ENCODE measurements at places on chromosomes 6 and 20.

DNA sequence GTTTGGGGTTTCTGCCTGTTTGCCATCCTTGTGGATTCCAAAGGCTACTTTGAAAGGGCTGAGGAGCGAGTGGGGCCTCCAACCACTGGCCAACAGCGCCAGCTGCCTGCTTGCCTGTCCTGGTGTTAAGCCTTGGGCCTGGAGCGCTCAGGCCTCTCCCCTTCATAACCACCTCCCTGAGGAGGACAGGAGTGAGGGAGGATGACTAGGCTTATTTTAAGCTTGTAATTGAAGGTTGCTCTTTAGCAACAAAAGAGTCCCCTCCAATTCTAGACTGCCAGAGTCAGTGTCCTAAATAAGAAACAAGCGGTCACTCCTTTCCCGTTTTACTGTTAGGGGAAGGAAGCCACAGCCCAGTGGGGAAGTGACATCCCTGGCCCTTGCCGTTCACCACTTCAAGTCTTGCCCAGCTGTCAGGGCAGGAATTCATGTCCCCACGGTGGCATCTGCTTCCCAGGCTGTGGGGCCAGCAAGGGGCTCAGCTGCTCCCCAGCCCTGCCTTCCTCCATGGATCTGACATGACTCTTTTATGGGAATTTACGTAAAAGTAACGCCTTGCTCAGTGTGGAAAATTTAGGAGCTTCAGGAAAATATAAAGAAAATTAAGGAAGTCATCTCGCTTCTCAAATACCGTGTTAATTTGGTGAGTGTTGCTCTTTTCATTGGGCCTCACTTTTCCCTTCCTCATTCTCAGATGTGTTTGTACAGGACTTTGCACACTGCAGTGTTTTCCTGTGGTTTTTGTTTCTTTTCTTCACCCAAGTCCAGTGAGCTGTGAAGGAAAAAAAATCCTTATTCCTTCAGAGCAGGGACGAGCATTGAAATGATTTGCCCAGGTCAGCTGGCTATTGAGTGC lies 57.8 kb downstream of the SSR1 start:
- no peak for DNase-seq

GRCh38 chr20:2692036-2692885 lies at the start of gene EBF4:
Gene EBF4, plus strand, starts transcription at chr20:2692780. Its CDS starts 866 bp downstream, at chr20:2693646.
- DNase-seq, result peak; percentile 18

DNA sequence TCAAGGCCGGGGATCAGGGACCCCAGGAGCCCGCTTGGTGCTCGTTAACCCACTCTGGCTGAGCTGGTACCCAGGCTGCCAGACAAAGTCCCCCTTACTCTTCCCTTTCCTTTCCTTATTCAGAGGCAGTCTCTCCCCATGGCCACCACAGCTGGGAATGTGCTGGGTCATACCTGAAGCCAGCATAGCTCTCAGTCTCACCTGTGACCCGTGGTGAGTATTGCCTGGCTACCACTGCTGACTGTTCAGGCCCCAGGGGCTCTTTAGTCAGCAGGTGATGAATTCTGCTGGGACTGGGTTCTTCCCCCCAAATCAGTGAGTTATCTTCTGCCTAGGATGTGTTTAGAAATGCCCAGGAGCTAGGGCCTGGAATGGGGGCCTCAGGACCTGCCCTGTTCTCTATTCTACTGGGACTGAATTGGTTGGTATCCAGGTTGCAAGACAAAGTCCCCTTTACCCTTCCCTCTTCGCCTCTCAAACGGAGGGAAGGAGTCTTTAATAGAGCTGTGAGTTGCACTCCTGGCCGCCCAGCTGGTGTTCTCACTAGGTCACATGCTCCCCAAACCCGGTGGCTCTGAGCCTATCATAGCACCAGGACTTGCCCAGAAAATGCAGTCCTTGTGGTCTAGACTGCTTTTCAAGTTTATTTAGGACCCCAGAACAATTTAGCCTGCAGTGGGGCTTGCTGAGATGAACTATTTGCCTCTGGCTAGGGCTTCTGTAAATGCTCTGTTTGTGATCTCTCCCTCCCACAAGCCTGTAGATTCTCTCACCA lies 64.6 kb downstream of the MYO6 start:
- DNase-seq, result no peak

DNA sequence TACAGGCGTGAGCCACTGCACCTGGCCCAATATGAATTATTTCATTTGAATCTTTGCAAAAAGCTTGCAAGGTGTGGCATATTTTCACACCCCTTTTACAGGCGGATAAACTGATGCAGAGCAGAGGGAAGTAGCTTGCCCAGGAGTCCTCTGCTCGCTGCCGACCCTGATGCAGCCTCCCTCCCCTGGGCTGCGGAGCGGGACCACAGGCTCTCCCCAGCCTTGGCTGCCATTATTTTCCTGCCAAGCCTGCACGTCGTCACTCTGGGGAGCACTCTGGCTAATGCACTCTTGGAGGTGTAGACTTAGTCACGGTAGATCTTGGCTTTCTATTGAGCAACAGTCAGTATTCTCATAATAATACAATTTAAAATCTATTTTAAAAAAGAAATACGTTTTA lies 34.8 kb upstream of the DACT2 start:
- DNase-seq, result no peak

GRCh38 chr6:158782432-158783166 lies 36.6 kb downstream of the EZR start:
- DNase-seq, result no peak

GRCh38 chr6:89999945-90000825 lies 105.9 kb downstream of the GJA10 start:
- DNase-seq, result no peak

- DNase-seq, result no peak
Observed at GRCh38 chr6:8814440-8815000, 379.2 kb upstream of the SLC35B3 start.

GRCh38 chr6:121711472-121711871 lies 276.0 kb downstream of the GJA1 start:
- no peak for DNase-seq

- DNase-seq, result no peak
Observed at GRCh38 chr6:75438013-75438431, 55.6 kb downstream of the FILIP1 start.

GRCh38 chr20:2559651-2560050 lies 23.3 kb downstream of the TMC2 start:
- no peak for DNase-seq

GRCh38 chr20:49418809-49419208 lies 63.7 kb downstream of the KCNB1 start:
- no peak for DNase-seq

- no peak for DNase-seq
Observed at GRCh38 chr6:8900056-8900455, 464.7 kb upstream of the SLC35B3 start.

DNA sequence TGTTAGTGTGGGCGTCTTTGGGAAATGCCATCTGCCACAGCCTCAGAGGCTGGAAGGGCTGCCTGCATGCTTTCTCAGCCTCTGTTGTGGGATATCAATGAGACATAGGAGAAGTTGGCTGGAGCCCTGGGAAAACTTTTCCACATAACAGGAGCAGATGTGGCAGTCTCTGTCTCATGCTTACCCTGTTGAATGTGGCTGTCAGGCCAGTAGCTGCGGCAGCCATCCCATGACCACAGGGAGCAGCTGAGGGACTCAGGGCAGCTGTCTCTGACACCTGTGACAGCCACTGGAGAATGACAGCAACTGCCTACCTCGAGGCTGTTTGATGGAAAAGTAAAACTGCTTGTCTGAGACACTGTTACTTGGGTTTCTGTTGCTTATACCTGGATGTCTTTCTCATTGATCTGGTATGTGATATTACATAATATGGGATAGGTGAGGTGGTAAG lies 64.4 kb downstream of the TULP4 start:
- DNase-seq, result no peak

DNA sequence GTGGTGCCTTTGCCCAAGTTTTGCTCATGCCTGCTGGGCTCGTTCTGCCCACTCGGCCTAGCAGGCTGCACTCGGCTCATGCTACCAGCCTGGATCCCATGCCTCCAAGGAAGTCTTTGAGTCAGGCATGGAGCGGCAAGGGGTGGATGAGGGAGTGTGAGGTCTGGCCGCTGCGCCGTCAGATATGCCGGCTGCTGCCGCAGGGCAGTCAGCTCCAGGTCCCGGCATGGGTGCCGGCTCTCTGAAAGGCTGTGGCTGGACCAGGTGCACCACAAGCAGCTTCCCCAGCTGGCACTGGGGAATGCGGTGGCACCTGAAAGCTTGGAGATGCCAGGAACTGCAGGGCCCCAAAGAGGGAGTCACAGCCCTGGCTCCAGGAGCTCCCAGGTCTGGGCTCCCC lies 75.5 kb downstream of the GPR63 start:
- no peak for DNase-seq

GRCh38 chr20:36812594-36813463 lies 39.3 kb upstream of the DSN1 start:
- DNase-seq, result no peak

GRCh38 chr6:5191222-5191621 lies 69.5 kb downstream of the LYRM4 start:
- no peak for DNase-seq

DNA sequence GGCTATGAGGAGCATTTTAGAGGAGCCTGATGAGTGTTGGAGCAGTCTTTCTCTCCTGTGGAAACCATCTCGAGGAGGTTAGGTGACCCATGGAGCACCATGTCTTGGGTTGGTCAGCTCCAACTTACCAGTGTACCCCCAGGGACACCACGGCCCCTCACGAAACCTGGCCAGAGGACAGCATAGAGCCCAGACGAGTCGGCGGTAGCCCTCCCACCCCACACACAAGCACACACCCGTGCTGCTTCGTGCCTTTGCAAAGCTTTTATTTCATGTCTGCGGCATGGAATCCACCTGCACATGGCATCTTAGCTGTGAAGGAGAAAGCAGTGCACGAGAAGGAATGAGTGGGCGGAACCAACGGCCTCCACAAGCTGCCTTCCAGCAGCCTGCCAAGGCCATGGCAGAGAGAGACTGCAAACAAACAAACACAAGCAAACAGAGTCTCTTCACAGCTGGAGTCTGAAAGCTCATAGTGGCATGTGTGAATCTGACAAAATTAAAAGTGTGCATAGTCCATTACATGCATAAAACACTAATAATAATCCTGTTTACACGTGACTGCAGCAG lies 53.6 kb downstream of the EZR start:
- no peak for DNase-seq

DNA sequence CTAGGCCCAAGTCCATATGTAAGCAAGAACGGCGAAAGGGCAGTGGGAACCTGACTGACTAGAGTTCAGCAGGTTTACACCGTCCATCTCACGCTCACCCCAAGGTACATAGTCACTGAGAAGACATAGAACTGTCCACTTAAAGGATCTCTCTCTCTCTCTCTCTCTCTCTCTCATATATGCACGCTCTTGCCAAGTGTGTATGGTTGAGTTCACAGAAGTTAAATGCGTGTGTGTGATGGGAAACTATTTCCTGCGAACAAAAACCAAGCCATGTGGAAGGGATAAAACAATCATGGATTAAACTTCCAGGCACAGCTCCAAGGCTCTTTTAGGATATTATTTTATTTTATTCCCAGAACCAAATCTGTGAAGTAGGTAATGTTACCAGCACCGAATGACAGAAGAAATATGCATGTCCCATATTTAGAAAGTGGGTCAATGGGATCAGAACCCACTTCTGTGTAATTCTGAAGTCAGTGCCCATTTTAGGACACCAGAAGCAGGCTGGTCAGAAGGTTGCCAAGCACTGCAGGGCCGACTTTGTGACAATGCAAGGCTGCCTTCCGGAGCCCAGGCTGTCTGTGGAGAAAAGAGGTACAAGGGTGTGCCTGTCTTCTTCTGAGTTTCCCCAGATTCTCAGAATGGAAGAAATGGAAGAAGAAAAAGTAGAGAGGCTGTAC lies 49.2 kb upstream of the MAP7 start:
- no peak for DNase-seq

DNA sequence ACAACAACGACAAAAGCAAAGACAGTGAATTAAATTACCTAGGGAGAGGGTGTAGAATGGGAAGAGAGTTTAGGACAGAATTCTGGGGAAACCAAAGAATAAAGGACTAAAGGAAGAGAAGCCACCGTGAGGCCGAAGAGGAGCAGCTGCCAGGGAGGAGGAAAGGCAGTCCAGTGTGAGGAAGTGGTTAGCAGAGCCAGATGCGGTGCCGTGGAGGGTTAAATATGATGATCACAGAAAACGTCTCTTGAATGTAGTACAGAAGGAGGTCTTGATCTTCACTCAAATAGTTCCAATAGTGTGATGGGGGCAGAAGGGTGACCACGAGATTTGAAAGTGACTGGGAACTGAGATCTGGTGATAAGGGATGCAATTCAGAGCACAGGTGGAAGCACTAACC lies 67.7 kb downstream of the TMEM244 start:
- no peak for DNase-seq

GRCh38 chr6:8446391-8446790 lies 11.0 kb upstream of the SLC35B3 start:
- no peak for DNase-seq

- DNase-seq, result no peak
Observed at GRCh38 chr6:33960345-33961313, 156.8 kb upstream of the MLN start.

DNA sequence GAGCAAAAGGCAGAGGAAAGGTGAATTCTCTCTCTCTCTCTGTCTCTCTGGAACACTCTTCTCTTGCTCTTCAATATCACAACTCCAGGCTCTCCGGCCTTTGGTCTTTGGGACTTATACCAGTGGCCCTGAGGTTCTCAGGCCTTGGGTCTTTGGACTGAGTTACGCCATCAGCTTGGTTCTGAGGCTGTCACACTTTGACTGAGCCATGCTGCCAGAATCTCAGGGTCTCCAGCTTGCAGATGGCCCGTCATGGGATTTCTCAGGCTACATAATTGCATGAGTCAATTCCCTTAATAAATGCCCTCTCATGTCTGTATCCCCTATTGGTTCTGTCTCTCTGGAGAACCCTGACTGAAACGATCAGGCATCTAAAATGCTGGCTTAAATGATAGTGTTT lies 12.9 kb downstream of the BTN2A1 start:
- no peak for DNase-seq

DNA sequence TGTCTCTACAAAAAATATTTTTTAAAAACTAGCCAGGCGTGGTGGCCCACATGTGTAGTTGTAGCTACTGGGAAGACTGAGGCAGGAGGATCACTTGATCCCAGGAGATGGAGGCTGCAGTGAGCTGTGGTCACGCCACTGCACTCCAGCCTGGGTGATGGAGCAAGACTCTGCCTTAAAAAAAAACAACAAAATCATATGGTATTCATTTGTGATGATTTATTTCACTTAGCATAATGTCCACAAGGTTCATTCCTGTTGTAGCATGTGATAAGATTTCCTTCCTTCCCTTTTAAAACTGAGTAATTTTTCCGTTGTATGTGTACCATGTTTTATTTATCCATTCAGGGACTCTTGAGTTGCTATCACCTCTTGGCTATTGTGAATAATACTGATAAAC lies 26.2 kb downstream of the TMEM170B start:
- no peak for DNase-seq

- DNase-seq, result no peak
Observed at GRCh38 chr6:56582236-56582635, 60.5 kb downstream of the DST start.

All from CD8-positive, alpha-beta memory T cell (primary cell).